ENCODE measurements at places on chromosomes 3 and 15.

GRCh38 chr3:55283441-55283925 lies 203.6 kb downstream of the WNT5A start:
- DNase-seq: no peak

DNA sequence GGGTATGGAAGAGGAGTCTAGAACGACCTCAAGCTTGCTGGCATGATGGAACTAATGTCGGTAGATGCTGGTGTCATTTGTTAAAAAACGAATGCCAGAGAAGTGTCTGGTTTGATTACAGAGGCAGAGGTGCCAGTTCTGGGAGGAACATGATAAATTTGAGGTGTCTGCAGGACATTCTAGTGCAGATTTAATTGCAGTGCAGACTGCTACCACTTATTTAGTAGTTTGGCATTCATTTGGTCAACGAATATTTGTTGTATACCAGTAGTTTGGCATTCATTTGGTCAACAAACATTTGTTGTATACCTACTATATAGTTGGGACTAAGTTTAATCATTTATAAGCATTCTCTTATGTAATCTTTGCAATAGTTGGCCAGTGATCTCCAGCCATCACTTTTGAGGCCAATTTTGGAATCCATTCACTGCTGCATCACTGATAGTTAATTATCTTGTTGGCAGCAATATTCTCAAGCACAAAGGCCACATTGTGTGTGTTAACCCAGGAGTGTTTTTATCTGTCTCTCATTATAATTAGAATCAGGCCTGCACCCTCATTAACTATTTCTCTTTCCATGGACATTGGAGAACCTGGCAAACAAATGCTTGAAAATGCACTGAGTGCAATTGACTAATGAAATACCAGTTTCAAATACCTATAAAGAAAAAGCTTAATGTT lies 19.5 kb upstream of the TGFBR2 start:
- no peak for DNase-seq

DNA sequence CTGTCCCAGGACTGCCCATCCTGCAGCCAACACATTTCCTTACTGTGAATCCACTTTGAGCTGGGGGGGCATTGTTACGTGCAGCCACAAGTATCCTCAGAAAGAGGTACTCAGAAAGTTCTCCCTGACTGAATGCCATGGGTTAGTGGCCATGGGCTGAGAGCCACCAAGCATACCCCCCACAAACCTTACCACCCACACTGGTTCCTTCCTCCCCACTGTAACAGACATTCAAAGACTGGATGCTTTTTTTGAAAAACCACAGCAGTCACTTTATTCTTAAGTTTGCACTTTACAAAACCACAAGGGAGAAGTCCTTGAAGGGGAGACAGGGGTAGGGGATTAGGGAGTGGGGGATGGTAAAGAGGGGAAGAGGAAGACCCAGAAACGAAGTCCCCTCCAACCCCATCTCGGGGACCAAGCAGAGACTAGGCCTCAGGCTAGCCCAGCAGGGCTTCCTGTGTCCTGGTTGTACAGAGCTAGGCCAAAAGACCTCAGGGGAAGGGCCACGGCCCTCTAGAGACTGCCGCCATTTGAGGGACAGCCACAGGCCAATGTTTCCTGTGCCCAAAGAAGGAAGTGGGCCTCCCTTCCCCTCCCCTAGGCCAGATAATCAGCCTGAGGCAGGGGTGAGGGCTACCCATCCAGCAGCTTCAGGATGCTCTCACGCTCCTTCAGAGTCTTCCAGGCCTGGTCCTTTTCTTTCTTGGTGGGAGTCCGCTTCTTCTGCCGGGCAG lies 10.1 kb upstream of the CAMK1 start:
- DNase-seq: no peak

DNA sequence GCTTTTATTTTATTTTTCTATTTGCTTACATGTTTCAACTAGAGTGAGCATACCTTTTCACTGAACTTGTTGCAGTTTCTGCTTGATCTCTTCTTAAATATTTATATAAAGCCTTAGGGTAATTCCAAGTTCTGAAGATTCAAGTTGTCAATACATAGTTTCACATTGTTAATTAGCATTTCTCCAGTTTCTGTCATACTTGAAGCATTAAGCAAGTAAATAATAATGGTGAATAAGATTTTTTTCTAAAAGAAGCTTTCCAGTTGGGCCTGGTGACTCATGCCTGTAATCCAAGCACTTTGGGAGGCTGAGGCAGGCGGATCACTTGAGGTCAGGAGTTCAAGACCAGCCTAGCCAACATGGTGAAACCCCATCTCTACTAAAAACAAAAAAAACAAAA lies 53.9 kb downstream of the CALML4 start:
- DNase-seq: no peak

DNA sequence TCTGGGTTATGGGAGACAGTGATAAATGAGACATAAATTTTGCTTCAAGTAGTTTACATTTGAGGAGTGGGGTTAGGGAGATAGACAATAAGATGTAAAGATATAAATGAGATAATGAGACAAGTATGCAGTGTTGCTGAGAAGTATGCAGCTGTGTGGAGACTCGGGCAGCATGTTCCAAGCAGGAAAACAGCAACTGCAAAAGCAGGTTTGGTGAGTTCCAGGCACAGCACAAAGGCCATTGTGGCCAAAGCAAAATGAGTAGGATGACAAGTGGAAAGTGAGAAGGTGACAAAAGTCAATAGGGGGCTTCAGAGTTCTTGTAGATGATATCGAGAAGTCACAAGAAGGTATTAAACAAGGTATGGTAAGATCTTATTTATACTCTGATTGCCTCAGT lies 259.1 kb upstream of the PEX5L start:
- no peak for DNase-seq

GRCh38 chr3:88131695-88132094 lies 18.1 kb upstream of the C3orf38 start:
- DNase-seq: no peak

DNA sequence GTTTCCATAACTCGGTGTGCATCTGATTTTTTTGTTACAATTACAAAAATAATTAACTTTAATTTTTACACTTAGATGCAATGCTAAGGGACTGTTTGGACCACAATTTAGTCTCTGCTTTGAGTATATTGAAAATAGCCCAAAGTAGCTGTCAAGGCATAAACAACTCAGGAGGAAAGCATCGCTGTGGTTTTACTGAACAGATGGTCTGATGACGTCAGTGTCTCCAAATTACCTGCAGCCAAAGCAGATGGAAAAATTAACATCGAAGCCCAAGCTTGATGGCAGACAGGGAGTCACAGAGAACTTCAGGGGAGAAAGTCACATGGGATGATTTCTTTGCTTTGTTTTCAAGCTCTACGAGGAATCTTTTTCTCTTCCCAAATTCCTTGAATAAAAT lies 83.1 kb upstream of the PLCL2 start:
- DNase-seq: peak; percentile 39

DNA sequence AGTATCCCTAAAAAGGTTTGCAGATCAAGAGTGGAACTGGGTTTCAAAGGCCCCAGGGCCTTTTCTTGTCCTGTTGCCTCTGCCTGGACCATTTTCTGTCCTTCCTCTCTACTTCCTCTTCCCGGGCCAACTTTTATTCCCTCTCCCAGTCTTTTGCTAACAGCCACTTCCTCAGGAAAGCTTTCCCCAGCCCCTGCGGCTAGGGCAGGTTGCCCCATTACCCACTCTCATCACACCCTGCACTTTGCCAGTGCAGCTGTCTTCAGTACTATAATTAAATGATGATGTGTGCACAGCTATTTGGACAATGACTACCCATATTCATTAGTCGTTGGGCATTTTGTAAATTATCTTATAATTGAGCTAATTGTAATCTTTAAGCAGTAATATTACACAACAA lies 150.5 kb upstream of the THBS1 start:
- DNase-seq: no peak

- DNase-seq: no peak
These were observed 18.6 kb downstream of the FGD5 start for GRCh38 chr3:14837186-14837877.

- DNase-seq: peak; percentile 37
These were observed 31.4 kb upstream of the PRTG start for GRCh38 chr15:55774113-55774970.

GRCh38 chr3:17915341-17915740 lies 172.9 kb upstream of the TBC1D5 start:
- no peak for DNase-seq

DNA sequence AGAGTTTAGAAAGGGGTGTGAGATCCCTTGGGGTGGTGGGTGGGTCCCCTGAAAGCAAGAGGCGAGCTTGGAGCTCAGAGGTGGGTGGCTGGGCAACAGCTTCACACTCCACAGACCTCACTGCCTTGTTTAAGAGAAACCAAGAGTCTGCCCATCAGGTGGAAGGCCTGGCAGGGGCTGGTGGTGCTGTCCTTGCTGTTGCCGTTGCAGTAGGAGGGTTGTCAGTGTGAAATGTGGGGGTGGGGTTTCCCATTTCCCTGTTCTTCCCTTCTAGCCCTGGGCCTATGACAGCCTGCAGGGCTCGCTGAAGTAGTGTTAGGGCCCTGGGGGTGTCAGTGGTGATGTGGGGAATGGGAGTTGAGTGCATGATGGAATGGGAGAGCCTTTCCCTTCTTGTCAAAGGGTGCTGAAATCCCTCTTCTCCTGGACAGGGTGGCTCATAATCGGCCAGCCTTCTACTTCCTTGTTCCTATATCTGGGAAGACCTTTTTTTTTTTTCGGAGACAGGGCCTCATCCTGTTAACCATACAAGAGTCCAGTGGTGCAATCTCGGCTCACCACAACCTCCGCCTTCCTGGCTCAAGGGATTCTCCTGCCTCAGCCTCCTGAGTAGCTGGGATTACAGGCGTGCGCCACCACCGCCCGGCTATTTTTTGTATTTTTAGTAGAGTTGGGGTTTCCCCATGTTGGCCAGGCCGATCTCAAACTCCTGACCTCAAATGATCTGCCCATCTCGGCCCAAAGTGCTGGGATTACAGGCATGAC lies 4.3 kb downstream of the PLEKHO2 start:
- no peak for DNase-seq

DNA sequence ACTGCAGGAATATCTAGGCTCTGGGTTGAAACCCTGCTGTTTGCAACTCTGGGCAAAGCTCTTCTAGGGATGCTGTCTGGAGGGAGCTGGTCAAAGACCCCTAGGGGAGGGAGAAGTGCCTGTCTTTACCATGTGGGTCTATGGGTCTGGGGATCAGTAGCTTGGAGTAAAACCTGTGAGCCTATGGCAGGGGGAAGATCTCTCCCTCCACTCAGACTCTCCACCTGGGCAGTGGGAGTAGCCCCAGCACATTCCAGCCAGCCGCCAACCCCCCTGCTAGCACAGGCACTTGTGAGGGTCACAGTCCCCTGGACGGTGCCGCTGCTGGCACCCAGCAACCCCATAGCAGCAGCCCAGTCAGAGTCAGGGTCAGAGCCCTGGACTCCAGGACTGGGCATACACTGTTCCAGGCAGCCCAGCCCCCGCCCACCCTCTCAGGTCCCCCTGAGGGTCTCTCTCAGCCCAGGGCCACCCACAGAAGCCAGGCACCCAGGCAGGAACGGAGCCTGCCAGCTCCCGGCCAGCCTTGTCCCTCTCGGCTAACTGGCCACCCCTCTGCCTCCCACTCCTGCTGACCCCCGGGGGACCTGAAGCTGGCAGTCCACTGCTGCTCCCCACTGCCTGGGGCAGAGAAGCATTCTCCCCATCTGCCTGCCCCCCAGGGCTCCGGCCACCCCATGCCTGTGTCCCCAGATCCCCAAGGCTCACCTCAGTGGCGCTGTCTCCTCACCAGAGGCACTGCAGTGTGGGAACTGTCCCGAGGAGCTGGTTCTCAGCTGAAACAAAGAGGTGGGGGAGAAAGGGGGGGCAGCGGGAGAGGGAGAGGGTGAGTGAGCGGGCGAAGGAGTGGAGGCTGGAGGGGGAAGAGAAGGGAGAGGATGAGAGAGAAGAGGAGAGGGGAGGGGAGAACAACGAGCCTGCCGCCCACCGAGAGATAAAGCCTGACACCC lies 10.8 kb downstream of the GLYCTK start:
- no peak for DNase-seq

GRCh38 chr15:101573951-101574350 lies 78.2 kb downstream of the TM2D3 start:
- no peak for DNase-seq
